ENCODE measurements at places on chromosomes 12 and 14.

DNA sequence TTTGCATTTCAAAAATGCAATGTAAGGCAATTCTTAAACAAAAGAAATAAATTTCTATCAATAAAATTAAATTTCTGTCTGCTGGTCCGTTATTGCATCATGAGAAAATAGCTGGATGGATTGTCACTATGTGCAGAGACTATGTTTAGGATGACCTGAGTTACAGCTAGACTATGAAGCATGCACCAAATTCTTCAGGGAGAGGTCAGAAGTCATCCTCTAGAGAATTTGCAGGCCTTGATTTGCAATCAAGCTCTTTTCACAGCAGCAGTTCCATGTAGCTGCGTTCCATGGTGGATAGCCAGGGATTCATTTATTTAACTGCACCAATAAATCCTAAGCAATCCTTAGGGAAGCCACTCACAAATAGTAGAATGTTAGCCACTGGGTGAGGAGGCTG, 253.7 kb downstream of the MSRB3 start:
- no peak for DNase-seq

DNA sequence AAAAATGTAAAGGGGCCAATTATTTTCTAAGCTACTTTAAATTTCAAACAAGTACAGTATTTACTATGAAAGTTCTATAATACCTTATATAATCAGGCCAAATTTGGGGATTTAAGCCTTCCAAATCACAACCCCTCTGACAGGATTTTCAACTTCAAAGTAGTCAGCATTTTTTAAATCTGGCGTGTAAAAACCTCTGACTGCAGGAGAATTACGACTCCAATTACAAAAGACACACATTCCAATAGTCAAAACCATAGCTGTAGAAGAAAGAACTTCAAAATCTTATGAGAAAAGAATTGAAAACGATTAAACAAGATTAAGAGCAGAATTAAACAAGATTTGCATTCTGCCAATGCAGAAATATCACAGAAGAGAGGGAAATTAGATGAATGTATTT, 12.7 kb downstream of the OSBPL8 start:
- DNase-seq, result no peak

GRCh38 chr14:25394791-25395391, 344.9 kb upstream of the STXBP6 start:
- no peak for DNase-seq

DNA sequence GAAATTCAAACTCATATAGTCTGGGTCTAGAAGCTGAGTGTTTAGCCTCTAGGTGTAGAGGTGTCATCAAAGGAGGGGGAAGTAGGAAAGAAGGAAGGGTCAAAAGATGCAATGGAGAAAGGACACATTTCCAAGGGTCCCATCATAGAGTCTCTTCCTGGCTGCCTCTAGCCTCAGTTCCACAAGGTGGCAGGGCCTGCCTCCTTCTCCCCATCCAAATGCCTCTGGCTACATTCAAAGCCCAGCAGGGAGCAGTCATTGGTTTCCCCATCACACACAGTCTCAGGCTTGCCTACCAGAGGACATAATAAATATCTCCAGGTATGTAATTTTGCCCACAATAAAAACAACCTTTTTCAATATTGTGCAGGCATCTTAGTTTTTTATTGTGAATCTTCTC, 2.1 kb upstream of the CCT2 start:
- no peak for DNase-seq

DNA sequence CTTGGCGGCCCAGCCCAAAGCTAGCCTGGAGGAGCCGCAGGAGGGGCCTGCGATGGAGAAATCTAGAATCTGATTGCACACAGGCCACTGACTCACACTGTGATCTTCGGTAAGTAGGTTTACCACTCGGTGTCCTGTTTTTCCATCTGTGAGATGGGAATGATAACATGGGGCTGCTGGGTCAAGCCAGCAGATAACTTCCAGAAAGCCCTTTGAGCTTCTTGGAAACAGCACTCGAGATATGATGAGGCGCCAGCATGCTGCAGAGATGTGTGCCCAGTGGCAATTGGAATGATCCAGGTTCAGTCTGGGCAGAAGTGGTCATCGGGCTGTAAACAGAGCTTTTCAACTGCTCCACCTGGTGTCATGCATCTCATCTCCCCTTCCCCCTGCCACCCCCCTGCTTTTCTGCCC, 771.3 kb upstream of the TBX3 start:
- DNase-seq, result no peak

- DNase-seq, result no peak
Measured at GRCh38 chr12:125288931-125289928, 224.0 kb downstream of the AACS start.

DNA sequence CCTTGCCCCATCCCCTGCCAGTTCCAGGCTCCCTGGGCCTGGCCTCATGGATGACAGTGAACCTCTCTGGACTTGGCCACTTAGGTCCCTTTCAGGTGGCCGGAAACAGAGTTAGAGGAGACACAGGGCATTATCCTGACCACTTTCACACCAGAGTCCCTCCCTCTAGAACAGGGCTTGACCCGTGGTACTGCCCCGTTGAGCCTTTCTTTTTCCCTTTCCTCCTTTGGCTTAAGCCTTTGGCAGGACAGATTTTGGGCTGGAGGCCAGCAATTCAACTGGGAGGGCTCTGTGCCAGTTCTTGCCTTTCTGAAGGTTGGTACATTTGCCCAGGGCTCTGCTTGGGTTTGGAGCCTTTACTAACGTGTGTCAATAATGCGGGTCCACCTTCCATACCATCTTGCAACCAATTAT, 22.8 kb downstream of the TPCN1 start:
- DNase-seq, result no peak
